Peyer's patch (tissue), 4 donors: ENCODE measurements at places on chromosomes 7 and 10. TPM values are rescaled to one million over a fixed set of nuclear protein-coding genes. Genes with fewer than 3 reads are reported as not detected.
A peak's percentile ranks its signal among the peaks of the same experiment; 100 is the strongest.

Gene MYOF
- total RNA-seq: 52.8 TPM

Gene TRIM50
- total RNA-seq: 2.6 TPM

Gene VAX1
- not detected for total RNA-seq

Gene TUBB8
- not detected for total RNA-seq

Gene HOXA6
- total RNA-seq: 45.0 TPM

Gene STRIP2
- total RNA-seq: 1.4 TPM

Gene CYP26C1
- total RNA-seq: not detected

Gene H2BK1
- not detected for total RNA-seq

Gene PRSS2
- 191 TPM for total RNA-seq

Gene BCL7B
- 73.4 TPM for total RNA-seq

Gene LEP
- total RNA-seq: not detected

Gene PRR15
- 23.1 TPM for total RNA-seq

Gene TEX36
- not detected for total RNA-seq

Gene STOX1
- total RNA-seq: 2.9 TPM

GRCh38 chr7:120873401-120873800 is 15.5 kb upstream of the TSPAN12 start:
- H3K27ac ChIP-seq: no peak overlapping the region
- H3K27me3 ChIP-seq: no peaks in the 10 kb centered on the region
- H3K4me3 ChIP-seq: no peak overlapping the region

DNA sequence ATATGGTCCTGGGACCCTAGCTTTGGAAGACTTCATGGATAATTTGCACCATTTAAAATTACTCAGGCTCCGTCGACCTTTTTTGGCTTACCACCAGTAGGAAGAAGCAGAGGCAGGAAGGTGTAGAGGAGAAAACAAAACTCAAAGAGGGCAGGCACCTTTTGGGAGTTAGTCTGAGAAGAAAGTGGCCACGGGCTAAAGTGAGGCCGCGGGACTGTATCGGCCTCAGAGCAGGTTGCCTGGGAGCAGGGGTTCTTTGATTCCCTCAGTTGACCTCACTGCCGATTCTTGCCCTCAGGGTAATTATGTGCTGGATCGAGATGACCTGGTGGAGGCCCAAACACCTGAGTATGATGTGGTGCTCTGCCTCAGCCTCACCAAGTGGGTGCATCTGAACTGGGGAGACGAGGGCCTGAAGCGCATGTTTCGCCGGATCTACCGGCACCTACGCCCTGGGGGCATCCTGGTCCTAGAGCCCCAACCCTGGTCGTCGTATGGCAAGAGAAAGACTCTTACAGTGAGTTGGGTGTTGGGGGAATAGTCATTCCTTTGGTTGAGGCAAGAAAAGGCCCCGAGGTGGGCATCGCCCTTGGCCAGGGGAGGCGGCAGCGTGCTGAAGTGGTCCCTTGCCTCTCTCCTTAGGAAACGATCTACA is 3.1 kb downstream of the MEPCE start:
- no peak overlapping the region for H3K27ac ChIP-seq
- H3K36me3 ChIP-seq: peaks cover 25% of the 10 kb centered on the region
- DNase-seq: peak; percentile 40
- H3K4me1 ChIP-seq: peaks cover 21% of the 10 kb centered on the region
- H3K27me3 ChIP-seq: no peaks in the 10 kb centered on the region

GRCh38 chr10:25818751-25819150 is 115.3 kb upstream of the MYO3A start:
- H3K27me3 ChIP-seq: no peaks in the 10 kb centered on the region
- no peak overlapping the region for H3K27ac ChIP-seq
- no peaks in the 10 kb centered on the region for H3K36me3 ChIP-seq
- no peaks in the 10 kb centered on the region for H3K4me1 ChIP-seq

GRCh38 chr7:132430041-132430855 is 146.0 kb downstream of the PLXNA4 start:
- H3K4me1 ChIP-seq: no peaks in the 10 kb centered on the region
- H3K27ac ChIP-seq: no peak overlapping the region
- H3K27me3 ChIP-seq: no peaks in the 10 kb centered on the region
- DNase-seq: no peak
- no peaks in the 10 kb centered on the region for H3K36me3 ChIP-seq

- DNase-seq: no peak
- H3K36me3 ChIP-seq: no peaks in the 10 kb centered on the region
- no peaks in the 10 kb centered on the region for H3K27me3 ChIP-seq
- no peak overlapping the region for H3K4me3 ChIP-seq
- H3K4me1 ChIP-seq: no peaks in the 10 kb centered on the region
These were observed 942.2 kb downstream of the REEP3 start for GRCh38 chr10:64463406-64463805.

GRCh38 chr7:133124974-133125373 is 43.1 kb upstream of the CHCHD3 start:
- no peak overlapping the region for H3K27ac ChIP-seq
- H3K36me3 ChIP-seq: no peaks in the 10 kb centered on the region
- no peaks in the 10 kb centered on the region for H3K4me1 ChIP-seq

DNA sequence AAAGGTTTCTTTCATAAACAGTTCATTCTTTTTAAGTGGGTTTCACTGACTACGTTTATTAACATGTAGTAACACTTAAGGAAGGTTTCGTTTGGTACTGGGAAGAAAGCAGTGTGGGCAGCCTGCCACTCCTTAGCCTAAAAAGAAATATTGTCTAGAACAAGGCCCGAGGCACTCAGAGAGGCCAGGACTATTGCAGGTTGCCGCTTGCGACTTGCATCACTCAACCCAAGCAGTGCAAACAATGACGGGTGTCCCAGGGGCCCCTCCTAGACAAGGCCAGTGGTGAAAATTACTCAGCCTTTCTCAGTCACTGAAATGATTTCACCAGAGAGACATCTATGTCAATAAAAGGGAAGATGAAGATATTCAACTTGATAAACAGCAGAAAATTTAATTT is 243.9 kb downstream of the SNX13 start:
- no peak overlapping the region for H3K4me3 ChIP-seq
- H3K27me3 ChIP-seq: no peaks in the 10 kb centered on the region
- no peaks in the 10 kb centered on the region for H3K4me1 ChIP-seq
- no peak for DNase-seq

- no peaks in the 10 kb centered on the region for H3K36me3 ChIP-seq
- no peak overlapping the region for H3K4me3 ChIP-seq
- DNase-seq: no peak
- no peaks in the 10 kb centered on the region for H3K27me3 ChIP-seq
- no peaks in the 10 kb centered on the region for H3K4me1 ChIP-seq
- no peak overlapping the region for H3K27ac ChIP-seq
These were observed 40.5 kb downstream of the PDE6C start for GRCh38 chr10:93652857-93653256.

GRCh38 chr10:67917169-67917568 is 32.7 kb downstream of the SIRT1 start:
- H3K4me3 ChIP-seq: no peak overlapping the region
- no peak overlapping the region for H3K27ac ChIP-seq
- no peaks in the 10 kb centered on the region for H3K4me1 ChIP-seq
- no peak for DNase-seq
- peaks cover 53% of the 10 kb centered on the region for H3K36me3 ChIP-seq

GRCh38 chr10:62853710-62854109 is 37.5 kb upstream of the EGR2 start:
- no peak overlapping the region for H3K4me3 ChIP-seq
- no peaks in the 10 kb centered on the region for H3K27me3 ChIP-seq
- no peaks in the 10 kb centered on the region for H3K4me1 ChIP-seq
- DNase-seq: no peak
- no peaks in the 10 kb centered on the region for H3K36me3 ChIP-seq

- no peak overlapping the region for H3K4me3 ChIP-seq
- H3K27ac ChIP-seq: no peak overlapping the region
- H3K27me3 ChIP-seq: no peaks in the 10 kb centered on the region
- H3K36me3 ChIP-seq: no peaks in the 10 kb centered on the region
- no peak for DNase-seq
- H3K4me1 ChIP-seq: no peaks in the 10 kb centered on the region
These were observed 341.0 kb upstream of the ZMIZ1 start for GRCh38 chr10:78727728-78728127.

- no peak overlapping the region for H3K27ac ChIP-seq
- H3K36me3 ChIP-seq: no peaks in the 10 kb centered on the region
- peaks cover 24% of the 10 kb centered on the region for H3K4me1 ChIP-seq
- no peaks in the 10 kb centered on the region for H3K27me3 ChIP-seq
- no peak overlapping the region for H3K4me3 ChIP-seq
These were observed 43.9 kb upstream of the DNAJB6 start for GRCh38 chr7:157292770-157293412.

DNA sequence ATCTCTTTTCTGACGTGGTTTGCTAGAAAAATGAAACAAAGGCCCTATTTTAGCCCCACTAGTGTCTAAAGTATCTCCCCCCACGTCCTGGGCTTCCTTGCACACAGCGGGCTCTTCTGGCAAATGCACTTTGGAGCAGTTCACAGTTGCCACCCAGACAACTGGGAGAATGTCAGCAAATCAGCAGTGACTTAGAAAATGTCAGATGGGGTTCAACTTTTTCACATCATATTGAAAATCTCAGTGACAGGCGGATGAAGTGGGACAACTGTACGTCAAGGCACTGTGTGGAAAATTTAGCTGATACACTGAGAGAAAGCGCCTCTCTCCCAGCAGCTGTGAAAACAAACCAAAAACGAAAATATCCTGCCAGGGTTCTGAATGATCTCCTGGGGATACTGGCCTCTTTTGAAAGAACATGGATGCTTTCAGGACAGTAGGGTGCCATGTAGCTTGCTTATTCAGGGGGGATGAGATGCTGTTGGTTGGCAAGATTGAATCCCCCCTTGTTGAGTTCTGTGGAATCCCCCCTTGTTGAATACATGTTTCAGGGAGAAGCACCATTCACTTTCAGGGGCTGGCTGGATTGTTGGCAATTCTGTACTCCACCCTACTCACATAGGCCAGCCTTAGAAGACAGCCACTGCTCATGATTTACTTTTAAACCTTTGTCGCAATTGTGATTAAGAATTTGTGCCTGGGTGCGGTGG is 372.8 kb upstream of the CELF2 start:
- H3K27me3 ChIP-seq: no peaks in the 10 kb centered on the region
- DNase-seq: no peak
- no peaks in the 10 kb centered on the region for H3K36me3 ChIP-seq

- H3K4me1 ChIP-seq: peaks cover 12% of the 10 kb centered on the region
- peak; percentile 51 for DNase-seq
- H3K27me3 ChIP-seq: no peaks in the 10 kb centered on the region
These were observed 162.2 kb downstream of the SH3PXD2A start for GRCh38 chr10:103692952-103693811.

GRCh38 chr10:18955061-18955460 is 93.5 kb upstream of the MALRD1 start:
- DNase-seq: no peak
- no peaks in the 10 kb centered on the region for H3K4me1 ChIP-seq
- H3K27ac ChIP-seq: no peak overlapping the region
- H3K36me3 ChIP-seq: no peaks in the 10 kb centered on the region
- no peaks in the 10 kb centered on the region for H3K27me3 ChIP-seq

GRCh38 chr10:108662975-108663374 is 1260.3 kb downstream of the XPNPEP1 start:
- no peak for DNase-seq
- H3K27ac ChIP-seq: no peak overlapping the region
- no peaks in the 10 kb centered on the region for H3K36me3 ChIP-seq
